ENCODE measurements at places on chromosomes 16 and 17.
A peak's percentile ranks its signal among the peaks of the same experiment; 100 is the strongest.

- no peak for DNase-seq
These were observed 89.8 kb downstream of the ENGASE start for GRCh38 chr17:79164408-79164807.

DNA sequence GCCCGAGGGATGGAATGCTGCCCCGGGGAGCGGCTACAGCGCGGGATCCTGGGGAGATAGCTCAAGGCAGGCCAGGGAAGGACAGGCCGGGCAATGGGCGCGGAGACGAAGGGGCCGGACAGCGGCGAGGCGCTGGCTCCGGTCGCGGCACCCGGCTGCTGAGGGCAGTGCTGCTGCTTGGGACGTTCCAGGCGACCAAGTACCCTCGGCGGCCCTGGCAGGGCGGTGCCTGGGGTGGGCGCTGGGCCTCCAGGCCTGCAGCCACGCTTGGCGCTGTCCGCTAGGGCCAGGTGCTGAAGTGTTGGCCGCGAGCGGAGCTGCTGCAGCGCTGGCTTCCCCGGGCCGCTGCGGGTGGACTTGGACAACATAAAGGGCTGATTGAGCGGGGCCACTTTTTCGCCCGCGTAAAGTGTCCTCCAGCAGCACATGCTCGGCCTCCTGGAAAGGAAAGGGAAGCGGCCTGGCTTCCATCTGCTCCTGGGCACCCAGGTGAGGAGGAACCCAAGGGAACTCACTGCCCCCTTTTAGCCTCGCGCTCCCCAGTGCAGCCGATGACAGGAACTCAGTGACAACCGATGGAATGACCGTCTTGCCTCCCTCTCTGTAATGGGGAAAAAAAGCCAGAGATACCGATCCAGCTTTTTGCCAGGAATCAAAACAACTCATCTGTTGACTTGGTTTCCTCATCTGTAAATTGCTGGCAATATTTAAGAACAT is 23.7 kb downstream of the CLEC3A start:
- DNase-seq: peak; percentile 35

DNA sequence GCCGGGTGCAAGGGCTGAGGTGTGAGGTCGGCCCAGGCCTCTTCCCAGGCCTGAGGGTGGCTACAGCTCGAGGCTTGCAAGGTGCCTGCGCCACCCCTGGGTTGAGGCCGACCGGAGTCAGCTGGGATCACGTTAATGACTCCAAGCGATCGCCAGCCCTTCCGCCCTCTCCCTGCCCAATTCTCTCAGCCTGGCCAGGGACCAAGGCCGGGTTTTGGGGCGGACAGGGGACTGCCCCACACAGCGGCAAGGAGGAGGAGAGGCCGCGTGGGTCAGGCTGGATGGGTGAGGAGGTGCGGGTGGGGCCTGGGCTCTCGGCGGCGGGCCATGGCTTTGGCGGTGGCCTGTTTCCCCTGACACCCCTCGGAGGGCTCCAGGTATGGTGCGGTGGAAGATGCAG is 3.2 kb upstream of the WDR24 start:
- DNase-seq: no peak

GRCh38 chr17:42817866-42818265 is 6.2 kb downstream of the BECN1 start:
- DNase-seq: no peak

GRCh38 chr17:64728041-64728695 is 66.1 kb upstream of the SMURF2 start:
- no peak for DNase-seq

- no peak for DNase-seq
These were observed 182.4 kb downstream of the DNAH9 start for GRCh38 chr17:11780621-11781020.

- peak; percentile 59 for DNase-seq
These were observed 3.8 kb downstream of the UBE2O start for GRCh38 chr17:76449126-76449525.

DNA sequence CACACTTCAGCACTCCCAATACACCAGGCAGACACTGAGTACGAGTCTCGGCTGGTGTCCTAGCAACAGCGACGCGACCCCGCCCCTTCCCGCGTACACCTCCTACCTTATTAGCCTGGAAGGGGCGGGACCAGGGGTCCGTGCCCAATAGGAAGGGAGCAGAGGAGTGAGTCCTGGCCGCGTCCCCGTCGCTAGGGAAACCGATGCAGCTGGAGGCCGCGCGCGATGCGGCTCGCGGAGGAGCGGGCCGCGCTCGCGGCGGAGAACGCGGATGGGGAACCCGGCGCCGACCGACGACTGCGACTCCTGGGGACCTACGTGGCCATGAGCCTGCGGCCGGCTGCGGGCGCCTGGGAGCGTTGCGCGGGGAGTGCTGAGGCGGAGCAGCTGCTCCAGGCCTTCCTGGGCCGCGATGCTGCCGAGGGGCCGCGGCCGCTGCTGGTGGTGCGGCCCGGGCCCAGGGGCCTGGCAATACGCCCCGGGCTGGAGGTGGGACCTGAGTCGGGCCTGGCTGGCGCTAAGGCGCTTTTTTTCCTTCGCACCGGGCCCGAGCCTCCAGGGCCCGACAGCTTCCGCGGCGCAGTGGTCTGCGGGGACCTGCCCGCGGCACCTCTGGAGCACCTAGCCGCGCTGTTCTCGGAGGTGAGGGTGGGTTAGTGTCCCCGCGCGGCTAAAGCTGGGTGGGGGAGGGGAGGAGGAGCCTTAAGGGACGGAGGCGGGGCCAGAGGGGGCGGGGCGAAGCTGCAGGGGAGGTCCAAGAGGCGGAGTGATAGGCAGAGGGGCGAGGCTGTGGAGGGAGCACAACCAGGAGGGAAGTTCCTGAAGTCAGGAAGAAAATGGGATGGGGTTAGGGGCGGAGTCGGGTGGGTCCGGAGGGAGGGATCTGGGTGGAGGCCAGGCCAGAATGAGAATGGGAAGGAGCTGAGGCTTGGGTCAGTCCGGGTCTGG is at the start of gene DNAH9:
Gene DNAH9 (plus strand): TSS at position 197 of the 948 bp plus-strand sequence. CDS start 29 bp downstream, at position 226.
- DNase-seq: no peak

GRCh38 chr16:87806641-87807546 is 41.1 kb upstream of the KLHDC4 start:
- DNase-seq: peak; percentile 95

DNA sequence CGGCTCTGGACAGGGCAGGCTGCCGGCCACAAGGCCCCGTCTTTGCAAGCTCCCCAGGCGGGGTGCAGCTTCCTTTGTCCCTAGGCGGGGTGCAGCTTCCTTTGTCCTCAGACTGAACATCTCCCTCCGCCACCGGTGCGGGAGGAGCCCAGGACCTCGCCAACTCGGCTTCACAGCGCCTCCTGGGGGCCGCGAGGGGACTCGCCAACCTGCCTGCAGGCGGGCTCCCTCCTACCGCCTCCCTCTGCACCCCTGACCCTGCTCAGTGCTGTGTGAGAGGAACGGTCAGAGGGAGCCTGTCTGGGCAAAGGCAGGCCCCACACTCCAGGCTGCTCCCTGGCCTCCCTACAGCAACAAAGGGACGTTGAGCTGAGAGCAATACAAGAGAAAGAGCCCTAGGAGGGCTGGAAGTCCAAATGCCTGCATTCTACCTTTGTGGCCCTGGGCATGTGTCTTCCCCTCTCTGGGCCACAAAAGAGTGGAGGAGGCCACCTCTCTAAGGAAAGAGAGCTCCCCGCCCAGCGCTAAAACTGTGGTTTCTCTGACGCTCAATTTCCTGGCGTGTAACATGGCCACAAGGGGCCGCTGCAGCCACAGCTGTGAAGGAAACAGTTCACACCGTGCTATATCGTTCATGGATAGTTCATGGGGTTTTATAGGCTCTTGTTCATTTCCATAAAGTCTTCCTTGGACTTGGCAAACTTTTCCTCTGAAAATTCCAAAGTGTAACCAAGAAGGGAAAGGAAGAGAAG is 20.9 kb upstream of the KRT19 start:
- peak; percentile 90 for DNase-seq

GRCh38 chr17:8275421-8276290 is 12.8 kb upstream of the RANGRF start:
- DNase-seq: no peak

- no peak for DNase-seq
These were observed 63.5 kb upstream of the PLCG2 start for GRCh38 chr16:81715358-81716196.

DNA sequence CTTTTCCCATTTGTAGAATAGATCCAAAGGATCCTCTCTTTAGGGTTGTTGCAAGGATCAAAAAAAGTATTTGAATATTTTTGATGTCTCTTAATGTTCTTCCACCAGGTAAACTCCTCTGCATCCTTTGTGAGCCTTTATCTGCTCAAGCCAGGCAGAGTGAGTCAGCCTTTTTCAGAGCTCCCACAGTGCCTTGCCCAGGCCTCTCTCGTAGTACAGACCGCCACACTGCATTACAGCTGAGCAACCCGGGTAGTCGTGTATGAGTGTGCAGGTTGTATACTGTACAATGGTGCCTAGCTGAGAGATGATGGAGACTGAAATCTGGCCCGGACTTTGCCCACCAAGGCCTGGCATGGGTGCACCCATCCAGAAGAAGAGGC is 20.9 kb downstream of the RHBDL3 start:
- DNase-seq: no peak

DNA sequence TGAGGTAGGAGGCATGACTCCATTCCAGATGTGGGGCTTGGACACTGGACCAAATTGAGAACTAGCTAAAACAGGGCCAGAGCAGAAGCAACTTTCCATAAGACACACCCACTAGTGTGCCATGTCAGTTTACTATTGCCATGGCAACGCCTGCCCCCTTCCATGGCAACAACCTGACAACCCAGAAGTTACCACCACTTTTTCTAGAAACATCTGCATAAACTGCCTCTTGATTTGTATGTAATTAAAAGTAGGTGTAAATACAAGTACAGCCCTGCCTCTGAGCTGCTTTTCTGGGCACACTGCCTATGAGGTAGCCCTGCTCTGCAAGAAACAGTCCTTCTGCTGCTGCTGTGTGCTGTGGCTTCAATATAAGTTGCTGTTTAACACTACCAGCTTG is 19.5 kb upstream of the SCNN1B start:
- DNase-seq: no peak

GRCh38 chr16:81005610-81006161 is 999 bp downstream of the CMC2 start:
- DNase-seq: peak; percentile 39

DNA sequence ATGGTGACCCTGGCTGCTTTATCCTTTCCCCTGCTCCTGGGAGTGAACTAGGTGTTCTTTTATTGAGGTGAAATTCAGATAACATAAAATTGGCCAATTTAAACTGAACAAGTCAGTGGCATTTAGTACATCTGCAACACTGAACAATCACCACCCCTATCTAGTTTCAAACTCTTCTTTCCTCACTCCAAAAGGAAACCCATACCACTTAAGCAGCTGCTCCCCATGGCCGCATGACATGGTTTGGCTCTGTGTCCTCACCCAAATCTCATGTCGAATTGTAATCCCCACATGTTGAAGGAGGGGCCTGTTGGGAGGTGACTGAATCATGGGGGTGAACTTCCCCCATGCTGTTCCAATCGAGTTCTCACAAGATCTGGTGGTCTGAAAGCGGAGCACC is 154.1 kb downstream of the STX8 start:
- no peak for DNase-seq

- no peak for DNase-seq
These were observed 618 bp downstream of the RUSF1 start for GRCh38 chr16:31507617-31507928.

DNA sequence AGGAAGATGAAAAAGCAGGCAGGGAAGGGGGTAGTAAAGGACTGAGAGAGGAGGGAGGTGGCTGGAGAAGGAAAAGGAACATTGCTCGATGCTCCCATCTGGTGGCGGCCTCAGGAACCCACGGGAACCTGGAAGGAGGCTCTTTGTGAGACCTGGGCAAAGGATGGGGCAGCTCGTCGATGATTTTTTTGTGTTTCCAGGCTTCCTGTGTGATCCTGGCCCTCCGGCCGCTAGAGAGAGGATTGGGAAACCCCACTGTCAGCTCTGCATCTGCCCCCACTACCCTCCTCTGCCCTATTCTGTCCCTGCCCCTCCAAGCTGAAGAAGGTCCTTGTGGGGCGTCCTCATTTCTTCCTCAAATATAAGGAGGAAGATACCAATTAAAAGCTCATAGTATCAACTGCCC is 6.6 kb downstream of the WFIKKN2 start:
- DNase-seq: peak; percentile 74

GRCh38 chr16:85172455-85173145 is 60.3 kb upstream of the CIBAR2 start:
- DNase-seq: no peak

DNA sequence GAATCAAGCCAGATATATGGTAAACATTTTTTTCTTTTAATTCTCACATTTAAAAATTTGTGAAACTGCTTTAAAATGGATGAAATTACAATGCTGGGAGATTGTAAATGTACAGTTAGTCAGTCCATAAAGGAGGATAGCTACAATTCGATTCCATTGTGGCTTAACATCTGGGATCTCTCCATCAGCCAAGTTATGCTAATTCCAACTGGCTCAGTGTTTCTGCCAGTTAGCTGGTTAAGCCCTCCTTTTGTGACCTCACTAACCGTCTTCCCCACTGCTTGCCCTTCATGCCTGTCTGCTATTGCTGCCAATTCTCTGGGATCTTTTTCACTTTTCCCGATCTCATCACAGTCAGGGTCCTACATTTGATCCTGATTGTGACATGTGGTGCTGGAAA is 1347.6 kb downstream of the CDH11 start:
- no peak for DNase-seq

DNA sequence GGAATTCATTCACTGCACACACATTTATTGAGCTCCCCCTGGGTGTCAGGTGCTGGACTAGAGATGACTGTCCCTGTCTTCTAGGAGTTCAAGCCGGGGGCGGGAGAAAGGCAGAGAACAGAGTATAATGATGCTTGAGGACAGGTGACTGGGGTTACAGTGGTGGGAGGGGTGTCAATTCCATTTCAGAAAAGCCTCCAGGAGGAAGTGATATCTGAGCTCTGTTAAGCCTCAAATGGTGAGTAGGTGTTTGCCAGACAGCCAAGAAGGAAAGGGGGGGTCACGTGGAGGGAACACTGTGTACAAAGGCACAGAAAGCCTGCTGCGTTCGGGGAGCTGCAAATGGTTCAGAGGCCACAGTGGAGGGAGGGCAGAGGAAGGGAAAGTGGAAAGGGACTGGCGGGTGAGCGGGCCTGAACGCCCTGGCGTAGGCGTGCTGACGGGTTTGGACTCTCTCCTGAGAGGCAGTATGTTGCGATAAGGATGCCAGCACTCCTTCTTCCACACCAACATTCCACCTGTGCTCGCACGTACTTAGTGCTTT is 9.7 kb upstream of the NXPH3 start:
- DNase-seq: peak; percentile 47

DNA sequence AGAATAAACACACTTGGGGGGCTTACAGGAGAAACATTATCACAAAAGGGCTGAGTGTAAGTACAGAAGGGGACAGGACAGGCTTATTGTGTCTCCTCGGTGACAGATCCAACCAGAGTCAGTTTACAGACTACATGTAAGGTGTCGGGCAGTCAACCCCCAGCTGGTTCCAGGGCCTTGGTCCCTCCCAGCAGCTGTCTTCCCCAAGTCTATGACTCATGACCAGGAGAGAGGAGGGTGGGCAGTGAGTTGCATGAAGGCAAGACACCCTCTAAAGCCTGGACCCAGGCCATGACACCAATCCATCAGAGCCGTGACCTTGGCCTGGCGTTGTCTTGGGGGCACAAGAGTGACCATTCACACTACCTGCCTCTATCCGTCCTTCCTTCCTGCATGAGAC is 276.2 kb upstream of the CCL2 start:
- DNase-seq: no peak

GRCh38 chr16:1273816-1274215 is 17.9 kb downstream of the TPSD1 start:
- DNase-seq: no peak
